Tibial artery (tissue), 4 donors: ENCODE measurements at places on chromosomes 7 and 10.
A peak's percentile ranks its signal among the peaks of the same experiment; 100 is the strongest.

- no peak for DNase-seq
These were observed 116.6 kb upstream of the CACUL1 start for GRCh38 chr10:118871244-118871865.

- DNase-seq, result no peak
These were observed 124.1 kb upstream of the FERD3L start for GRCh38 chr7:19269301-19269700.

- DNase-seq, result peak; percentile 59
These were observed 35.7 kb downstream of the WIPI2 start for GRCh38 chr7:5225616-5226290.

GRCh38 chr10:121490871-121491519 lies 107.2 kb downstream of the FGFR2 start:
- DNase-seq, result peak; percentile 70

DNA sequence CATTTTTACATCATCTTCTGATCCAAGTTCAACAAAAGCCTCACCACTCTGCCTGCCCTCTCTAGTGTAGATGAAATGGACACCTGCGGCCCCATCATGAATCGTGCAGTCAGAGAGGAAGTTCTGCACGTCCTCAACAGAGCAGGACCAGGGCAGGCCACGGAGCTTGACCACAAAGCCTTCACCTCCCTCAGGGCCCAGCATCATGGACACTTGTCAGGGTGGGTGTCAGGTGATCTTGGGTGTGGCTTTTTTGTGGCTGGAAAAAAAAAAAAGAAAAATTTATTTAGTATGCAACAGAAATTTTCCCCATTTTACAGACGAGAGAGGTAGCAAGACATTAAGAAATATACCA lies 16.2 kb downstream of the FXYD4 start:
- DNase-seq, result peak; percentile 25

GRCh38 chr10:44607116-44607515 lies 222.2 kb upstream of the CXCL12 start:
- no peak for DNase-seq
